ENCODE measurements at places on chromosomes 4 and X.

- no peak for DNase-seq
These were observed 28.9 kb downstream of the CPEB2 start for GRCh38 chr4:15031197-15031596.

- peak; percentile 24 for DNase-seq
These were observed 694 bp downstream of the OCRL start for GRCh38 chrX:129540722-129541184.

- no peak for DNase-seq
These were observed 27.9 kb downstream of the TRIM61 start for GRCh38 chr4:164949448-164950143.

GRCh38 chr4:175412746-175413145 is 399.3 kb downstream of the GPM6A start:
- no peak for DNase-seq

DNA sequence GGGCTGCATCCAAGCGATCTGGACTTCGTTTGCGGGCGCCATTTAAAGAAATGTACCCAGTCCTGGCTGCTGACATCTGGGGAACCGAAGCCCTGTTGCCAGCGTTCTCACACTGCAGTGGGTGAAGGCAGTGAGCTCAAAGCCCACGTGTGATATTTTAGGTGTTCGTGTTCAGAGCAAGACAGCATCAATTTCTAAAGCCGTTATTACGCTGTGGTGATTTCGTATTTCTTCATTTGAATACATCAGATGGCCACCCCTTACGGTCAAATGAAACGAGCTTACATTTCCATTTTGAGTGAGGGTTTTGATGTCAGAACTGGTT is 376 bp upstream of the C4orf36 start:
- no peak for DNase-seq

DNA sequence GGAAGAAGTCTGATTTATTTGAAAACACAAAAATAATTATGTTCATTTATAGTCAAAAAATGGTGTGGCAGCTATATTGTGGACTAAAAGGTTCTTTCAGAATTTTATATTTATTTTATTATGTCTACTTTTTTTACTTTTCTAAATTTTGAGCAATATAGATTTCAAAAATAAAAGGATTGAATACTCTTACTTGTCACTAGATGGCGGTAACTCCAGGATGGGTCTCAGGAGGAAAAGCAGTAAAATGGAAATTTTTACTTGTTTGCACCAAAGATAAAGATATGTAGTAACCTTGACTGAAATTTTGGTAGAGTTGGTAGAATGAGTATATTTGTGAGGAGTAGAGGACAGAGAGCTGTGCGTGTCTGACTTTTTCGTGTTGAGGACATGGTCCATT is 14.5 kb upstream of the DACH2 start:
- peak; percentile 34 for DNase-seq

- no peak for DNase-seq
These were observed 5.9 kb downstream of the PDLIM3 start for GRCh38 chr4:185529413-185529812.

GRCh38 chr4:5822619-5823018 is 70.3 kb downstream of the CRMP1 start:
- no peak for DNase-seq

- DNase-seq = no peak
These were observed 82.7 kb upstream of the GPM6B start for GRCh38 chrX:13899607-13900006.

- no peak for DNase-seq
These were observed 12.4 kb downstream of the PSAPL1 start for GRCh38 chr4:7422151-7422897.

- DNase-seq = no peak
These were observed 16.9 kb downstream of the SPIN2B start for GRCh38 chrX:57104406-57104805.

DNA sequence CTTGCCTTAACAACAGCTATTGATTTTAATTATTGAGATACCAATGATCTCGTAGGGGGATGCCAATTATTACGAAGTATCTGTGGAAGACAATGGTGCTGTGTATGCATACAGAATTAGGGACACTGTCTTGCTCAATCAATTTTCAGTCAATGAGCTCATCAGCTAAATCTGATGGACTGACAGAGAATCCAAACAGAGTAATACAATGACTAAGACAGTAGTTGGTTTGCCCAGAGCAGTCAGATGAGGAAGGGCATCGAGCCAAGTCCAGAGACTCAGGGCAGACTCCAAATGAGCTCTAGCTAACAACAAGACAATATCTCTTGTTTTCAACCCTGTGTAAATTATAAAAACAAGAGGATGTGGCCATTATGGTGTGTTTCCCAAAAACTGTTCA is 14.7 kb upstream of the GSX2 start:
- no peak for DNase-seq

GRCh38 chrX:74890676-74891430 is 34.4 kb downstream of the NEXMIF start:
- DNase-seq = no peak

DNA sequence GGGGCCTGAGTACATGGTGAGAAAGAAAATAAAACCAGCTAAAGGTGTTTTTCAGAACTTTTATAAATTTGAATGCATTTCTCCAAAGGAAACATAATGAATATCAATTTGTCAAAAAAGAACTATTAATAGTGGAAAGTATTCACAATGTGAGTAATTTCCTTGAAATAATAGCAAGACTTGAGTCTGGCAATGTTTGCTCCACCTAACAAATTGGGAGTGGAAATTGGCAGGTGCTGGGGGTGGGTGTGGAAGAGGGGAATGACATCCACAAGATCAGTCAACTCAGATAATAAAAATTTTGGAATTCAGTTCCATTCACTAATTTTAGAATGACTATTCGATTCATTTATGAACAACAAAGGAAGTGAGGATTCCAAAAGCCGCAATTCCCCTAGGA is 884.8 kb upstream of the SLIT2 start:
- DNase-seq = no peak

DNA sequence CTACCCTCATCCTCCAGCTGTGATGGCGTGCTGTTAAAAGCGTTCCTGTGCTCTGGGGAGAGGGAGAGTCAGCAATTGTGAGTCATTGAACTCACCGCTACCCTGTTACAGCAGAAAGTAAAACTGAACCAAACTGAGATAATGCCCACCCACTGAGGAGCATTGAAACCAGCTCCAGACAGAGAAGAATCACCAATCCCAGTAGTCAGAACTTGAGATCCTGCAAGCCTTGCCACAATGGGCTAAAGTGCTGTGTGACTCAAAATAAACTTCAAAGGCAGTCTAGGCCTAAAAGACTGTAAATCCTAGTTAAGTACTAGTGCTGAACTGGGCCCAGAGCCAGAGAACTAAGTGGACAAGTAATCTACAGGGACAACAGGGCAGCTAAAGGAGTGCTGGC is 1394.2 kb upstream of the DIAPH2 start:
- DNase-seq = no peak

- DNase-seq = no peak
These were observed 49.5 kb downstream of the CD99L2 start for GRCh38 chrX:150848914-150849365.

DNA sequence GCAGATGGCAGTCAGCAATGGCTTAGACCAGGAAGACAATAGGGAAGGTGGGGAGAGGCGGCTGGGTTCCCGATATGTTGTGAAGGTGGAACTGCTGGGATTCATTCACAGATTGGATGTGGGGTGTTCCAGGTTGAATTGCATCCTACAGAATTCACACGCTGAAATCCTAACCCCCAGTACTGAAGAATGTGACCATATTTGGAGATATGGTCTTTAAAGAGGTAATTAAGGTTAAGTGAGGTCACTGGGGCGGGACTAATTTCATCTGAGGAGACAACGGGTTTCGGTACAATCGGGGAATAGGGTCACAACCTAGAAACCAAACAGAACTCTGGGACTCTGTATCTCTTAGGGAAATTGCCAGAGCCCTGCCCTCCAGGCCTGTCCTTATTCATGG is 5.3 kb upstream of the CHRNA9 start:
- DNase-seq = no peak

DNA sequence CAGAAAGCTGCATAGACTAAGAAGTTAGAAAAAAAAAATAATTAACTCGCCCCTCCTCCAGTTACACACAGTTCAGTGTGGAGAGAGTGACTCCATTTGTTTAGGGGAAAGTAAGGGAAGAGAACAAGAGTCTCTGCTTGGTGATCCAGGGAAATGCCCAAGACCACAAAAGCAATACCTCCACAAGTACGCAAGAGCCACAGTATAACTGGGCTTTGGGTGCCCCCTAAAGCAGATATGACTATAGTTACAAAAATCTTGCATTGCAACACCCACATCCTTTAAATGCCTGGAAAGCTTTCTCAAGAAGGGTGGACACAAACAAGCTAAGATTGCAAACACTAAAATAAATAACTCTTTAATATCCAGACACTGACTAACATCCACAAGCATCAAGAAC is 164.2 kb upstream of the NRK start:
- DNase-seq = no peak

DNA sequence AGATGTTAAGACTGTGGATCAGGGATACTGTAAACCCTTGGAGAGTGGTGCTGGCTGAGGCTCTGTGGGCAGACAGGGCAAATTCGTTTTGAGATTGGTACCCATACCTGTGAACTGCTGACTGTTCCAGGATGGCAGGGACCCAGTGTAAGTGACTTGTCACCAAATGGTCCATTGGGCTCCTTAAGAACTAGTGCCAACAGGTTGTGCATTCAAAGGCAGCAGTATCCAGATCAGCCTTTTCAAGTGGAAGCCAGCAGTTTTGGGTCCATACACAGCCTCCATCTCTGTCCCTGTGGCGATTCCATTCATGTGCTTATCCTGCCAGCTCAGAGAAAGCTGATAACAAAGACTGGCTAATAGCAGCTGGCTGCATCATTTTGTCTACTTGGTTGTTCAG is 84.0 kb upstream of the SCOC start:
- no peak for DNase-seq

GRCh38 chr4:129929984-129930383 is 834.0 kb downstream of the C4orf33 start:
- DNase-seq = no peak

DNA sequence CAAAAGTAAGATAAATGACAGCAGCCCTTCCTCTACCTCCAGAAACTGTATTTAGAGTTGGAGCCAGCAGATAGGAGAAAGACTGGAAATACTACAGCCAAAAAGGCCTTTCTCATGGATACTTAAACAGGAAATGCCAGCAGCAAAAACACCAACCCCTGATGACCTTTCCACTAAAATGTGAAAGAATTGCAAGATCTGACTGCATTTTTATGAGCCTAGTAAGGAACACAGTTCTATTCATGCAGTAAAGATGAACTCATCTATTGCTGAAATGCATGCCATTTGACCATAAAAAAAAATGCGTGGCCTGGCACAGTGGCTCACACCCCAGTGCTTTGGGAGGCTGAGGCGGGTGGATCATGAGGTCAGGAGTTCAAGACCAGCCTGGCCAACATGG is 19.9 kb downstream of the ABCG2 start:
- DNase-seq = no peak

GRCh38 chr4:41069257-41069656 is 145.1 kb downstream of the APBB2 start:
- DNase-seq = no peak

DNA sequence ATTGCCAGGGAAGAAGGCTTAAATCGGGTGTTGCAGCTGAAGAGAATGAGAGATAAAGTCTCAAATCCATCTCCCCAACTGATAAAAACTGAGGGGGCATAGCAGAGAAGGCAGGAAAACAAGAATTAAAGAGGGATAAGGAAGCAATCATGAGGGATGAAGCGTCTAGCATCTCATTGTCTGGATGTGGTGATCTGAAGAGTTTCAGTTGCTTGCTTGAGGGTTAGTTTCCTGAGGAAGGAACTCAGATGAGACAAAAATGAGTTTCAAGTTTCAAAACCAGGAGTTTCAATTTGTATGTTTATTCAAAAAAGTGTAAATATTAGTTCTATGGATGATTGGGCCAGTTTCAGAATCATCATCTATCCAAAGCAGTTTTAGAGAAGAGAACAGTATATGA is 496.9 kb downstream of the RAB28 start:
- DNase-seq = no peak

- DNase-seq = peak; percentile 92
These were observed 107.9 kb downstream of the ZNF827 start for GRCh38 chr4:145830699-145831098.

DNA sequence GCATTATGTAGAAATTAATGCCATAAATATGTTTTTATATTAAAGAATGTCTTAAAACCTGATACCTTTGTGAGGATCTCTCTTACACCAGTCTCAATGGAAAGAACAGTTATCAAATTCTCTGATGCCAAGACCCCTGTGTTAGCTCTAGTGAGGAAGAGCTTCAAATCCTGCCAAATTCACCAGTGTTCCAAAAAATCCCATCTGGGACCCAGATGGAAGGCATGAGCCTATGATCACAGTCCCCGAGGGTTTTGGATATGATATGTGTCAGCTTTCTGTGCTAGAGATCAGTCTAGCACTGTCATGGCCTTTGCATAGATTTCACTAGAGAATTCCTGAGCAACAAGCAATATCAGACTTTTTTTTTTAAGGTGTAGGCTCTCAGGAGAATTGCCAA is 412.1 kb downstream of the UBE2NL start:
- no peak for DNase-seq

- peak; percentile 51 for DNase-seq
These were observed 34.5 kb upstream of the HELT start for GRCh38 chr4:184983672-184984356.

DNA sequence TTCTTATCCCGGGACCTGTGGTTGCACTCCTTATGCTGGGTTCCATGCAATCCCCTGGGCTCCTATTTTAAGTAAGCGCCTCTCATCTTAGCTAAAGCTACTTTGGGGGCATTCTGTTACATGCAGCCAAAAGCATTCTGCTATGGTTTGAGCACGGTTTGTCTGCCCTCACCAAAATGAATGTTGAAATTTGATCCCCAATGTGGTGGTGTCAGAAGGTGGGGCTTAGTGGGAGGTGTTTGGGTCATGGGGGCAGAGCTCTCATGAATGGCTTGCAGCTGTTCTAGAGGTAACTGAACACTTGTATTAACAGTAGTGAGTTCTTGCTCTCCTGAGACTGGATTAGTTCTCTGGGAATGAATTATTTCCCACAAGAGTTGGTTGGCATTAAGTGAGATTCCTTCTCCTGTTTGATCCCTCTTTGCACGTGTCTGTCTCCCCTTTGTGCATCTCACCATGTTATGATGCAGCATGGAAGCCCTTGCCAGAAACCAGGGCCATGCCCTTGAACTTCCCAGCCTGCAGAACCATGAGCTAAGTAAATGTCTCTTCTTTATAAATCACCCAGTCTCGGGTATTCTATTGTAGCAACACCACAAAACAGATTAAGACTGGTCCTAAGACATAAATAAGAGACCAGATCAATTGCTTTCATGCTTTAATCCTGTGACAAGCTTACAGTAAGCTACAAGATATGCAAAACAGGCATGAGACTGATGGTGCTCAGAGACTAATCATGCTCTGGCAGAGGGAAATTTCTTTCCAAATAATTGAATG is 141.8 kb downstream of the TSPAN5 start:
- no peak for DNase-seq

DNA sequence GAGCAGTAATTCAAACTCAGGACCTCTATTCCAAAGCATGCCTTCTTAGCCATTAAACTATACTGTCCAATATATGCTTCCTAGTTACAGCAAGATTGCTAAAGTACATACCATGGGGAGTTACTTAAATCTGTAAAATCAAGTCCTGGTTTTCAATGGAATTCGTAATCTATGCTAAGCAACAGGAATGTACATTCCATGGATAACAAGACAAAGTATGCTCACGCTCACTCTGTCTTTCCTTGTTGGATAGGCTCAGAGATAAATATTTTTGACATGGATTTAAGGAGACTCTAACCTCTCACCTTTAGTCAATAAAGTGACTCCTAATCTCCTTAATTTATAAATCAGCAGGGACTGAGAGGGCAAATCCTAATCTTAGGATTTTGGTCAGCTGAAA is 47.3 kb upstream of the STK26 start:
- DNase-seq = no peak
